ENCODE measurements at places on chromosomes 5 and 9.

GRCh38 chr5:33291216-33292000 lies 149.4 kb upstream of the TARS1 start:
- DNase-seq = no peak

- no peak for DNase-seq
Measured at GRCh38 chr5:166166071-166166470, 2125.4 kb upstream of the WWC1 start.

GRCh38 chr5:38099205-38100168 lies 158.9 kb upstream of the EGFLAM start:
- DNase-seq = no peak

- no peak for DNase-seq
Measured at GRCh38 chr5:69136293-69136692, 30.7 kb upstream of the CCNB1 start.

DNA sequence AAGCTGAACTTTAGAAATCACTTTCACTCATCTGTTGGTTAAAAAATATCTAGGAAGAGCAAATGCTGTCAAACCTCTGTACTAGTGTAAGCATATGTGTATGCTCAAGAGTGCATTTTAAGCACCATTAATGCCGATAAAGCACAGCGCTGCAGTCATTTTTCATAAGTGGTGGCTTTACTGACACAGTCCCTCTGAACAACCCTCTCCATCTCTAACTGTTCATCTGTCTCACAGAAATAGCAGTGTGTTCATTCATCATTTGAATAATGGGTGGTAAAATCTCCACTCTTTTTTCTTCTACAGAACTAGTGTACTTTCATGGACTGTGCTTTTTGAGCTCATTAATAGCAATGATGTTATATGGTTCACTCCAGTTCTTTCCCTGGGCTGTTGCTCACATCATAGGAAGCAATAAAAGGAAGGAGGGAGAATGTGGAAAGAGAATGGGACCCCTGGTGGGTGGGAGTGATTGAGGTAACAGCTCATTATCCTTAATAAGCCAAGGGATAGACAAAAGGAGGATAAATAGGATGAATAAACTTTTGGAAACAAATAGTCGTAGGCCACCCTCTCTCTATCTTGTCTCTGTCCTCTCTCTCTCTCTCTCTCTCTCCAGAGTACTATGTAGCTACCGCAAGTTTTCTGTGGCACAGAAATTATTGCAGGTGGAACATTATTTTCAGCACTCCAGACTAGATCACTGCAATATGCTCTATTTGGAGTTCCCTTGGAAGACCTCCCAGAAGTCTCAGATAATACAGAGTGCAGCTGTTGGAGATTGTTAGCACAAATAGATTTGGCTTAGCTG lies 117.9 kb upstream of the PRDM9 start:
- DNase-seq = peak; percentile 18

DNA sequence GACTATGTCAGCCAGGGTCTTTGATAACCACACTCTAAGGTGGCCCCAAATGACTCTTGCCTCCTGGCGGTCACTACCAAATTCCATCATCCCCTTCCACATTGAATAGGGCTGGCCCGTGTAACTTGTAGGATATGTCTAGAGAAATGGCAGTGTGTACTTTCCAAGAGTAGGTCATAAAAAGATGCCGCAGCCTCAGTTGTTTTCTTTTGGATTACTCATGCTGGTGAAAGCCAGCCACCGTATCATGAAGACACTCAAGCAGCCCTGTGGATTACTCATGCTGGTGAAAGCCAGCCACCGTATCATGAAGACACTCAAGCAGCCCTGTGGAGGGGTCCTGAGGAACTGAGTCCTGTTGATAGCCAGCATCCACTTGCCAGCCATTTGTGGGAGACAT lies 172.0 kb upstream of the TBC1D2 start:
- DNase-seq = no peak

DNA sequence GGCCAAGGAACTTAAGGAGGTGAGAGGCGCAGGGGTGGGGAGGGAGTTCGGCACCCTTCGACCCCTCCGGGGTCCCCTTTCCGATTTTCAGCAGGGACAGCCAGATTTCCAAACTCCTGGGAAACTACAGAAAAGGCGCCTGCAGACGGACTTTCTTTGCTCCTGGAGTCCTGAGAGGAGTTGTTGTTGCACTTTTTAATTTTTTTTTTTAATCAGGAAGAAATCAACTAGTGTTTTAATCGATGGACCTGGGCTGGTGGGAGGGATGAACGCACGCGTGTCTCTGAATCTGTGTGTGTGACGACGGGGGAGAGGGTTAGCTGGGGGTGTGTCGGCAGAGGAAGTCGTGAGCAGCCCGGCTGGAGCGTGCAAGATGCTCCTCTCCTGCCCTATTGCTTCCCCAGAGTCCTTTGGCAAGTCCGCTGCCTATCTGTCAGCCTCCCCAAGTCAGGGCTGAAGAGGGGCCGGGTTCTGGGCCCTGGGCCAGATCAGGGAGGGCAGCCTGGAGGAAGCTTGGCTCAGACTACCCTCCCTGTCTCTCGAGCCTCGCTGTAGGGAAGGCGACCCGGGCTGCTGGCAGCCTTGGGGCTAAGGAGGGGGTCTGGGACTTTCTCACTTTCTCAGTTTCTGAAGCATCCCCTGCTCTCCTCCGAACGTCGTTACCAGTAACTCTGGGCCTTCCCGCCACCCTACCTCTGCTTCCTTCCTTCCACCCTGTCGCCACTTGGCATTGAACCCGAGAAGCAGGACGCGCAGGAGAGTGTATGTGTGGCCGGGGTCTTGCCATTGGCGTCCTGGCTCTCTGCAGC lies 731 bp downstream of the PRR16 start:
- DNase-seq = no peak

DNA sequence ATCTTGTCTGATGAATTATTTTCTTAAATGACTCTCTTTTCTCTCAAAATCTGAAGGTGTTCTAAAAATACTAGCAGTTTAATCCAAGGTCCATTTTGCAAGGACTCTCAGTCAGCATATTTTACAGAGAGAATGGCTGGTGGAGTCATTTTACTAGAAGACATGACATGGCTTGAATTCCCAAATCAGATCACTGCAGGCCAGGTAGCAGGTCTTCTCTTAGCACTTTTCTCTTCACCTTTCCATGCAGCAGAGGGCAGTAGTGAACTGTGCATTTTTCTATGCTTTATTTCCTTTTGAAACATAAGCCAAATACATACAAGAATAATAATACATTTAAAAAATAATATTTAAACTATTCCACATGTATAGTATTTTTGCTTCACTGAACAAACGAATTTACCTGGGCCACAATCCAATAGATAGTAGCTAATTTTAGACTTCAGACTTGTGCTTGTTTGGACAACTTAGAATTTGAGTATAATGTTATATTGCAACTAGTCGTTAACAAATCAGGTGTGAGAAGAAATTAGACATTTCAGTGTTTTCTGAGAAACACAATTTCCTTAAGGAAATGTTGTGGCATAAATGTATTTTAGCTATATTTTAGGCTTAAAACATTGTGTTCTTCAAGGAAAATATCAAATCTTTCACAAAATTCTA lies 289.4 kb upstream of the DAB2 start:
- DNase-seq = peak; percentile 65
